Fibroblast of the aortic adventitia (primary cell): ENCODE measurements at places on chromosomes 16 and 17. TPM values are rescaled to one million over a fixed set of nuclear protein-coding genes. Genes with fewer than 3 reads are reported as not detected.

DNA sequence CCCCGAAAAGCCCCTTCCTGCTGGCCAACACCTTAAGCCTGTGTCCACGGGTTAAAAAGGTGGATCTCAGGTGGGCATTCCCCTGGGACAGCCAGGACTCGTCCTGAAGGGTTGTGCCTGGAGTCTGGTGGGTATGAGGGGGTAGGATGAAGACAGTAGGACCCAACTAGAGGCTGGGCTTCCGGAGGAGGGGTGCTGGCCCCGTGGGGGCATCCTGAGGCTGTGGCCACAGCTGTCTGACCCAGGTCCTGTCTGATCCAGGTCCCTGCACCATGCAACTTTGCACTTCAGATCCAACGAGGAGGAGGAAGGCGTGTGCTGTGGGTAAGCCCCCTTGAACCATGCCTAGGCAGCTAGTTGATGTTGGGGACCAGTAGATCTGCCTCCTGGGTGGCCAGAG lies 37.6 kb upstream of the CPNE2 start:
- no peak for DNase-seq

DNA sequence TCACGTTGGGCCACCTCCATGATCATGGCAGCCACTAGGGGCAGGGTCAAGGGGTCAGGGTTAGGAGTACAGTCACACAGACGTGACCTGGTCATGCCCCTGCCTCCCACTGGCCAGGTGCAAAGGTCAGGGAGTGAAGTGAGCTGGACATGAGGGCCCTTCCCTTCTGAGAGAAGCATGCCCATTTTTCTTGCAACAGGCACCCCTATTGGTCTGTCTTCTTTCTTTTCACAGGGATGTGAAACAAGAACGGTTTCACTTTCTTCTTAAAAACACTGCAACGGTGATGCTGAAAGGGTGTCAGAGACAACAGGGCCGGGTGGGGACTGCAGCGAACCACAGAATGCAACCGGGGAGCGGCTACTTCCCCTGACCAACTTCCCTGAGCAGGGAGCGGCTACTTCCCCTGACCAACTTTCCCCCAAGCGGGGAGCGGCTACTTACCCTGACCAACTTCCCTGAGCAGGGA lies 52.1 kb upstream of the DOC2B start:
- no peak for DNase-seq

DNA sequence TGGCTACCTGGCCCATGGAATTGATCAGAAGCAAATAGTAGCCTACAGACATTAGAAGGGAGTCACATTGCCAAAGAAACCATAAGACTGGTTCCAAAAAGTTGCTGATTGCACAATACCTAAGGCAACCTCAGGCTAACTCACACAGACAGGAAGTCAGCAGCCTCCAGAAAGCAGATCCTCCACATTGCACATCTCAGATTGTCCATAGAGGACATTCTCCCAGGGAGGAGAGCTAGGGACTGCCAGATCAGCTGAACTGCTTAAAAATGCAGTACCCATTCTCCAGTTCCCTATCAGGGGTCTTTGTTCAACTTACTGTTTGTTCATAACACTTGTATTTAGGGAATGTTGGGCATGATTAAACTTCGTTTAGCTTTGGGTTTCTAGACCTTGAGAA lies 4.2 kb downstream of the CCL3 start:
- DNase-seq = peak; percentile 27

DNA sequence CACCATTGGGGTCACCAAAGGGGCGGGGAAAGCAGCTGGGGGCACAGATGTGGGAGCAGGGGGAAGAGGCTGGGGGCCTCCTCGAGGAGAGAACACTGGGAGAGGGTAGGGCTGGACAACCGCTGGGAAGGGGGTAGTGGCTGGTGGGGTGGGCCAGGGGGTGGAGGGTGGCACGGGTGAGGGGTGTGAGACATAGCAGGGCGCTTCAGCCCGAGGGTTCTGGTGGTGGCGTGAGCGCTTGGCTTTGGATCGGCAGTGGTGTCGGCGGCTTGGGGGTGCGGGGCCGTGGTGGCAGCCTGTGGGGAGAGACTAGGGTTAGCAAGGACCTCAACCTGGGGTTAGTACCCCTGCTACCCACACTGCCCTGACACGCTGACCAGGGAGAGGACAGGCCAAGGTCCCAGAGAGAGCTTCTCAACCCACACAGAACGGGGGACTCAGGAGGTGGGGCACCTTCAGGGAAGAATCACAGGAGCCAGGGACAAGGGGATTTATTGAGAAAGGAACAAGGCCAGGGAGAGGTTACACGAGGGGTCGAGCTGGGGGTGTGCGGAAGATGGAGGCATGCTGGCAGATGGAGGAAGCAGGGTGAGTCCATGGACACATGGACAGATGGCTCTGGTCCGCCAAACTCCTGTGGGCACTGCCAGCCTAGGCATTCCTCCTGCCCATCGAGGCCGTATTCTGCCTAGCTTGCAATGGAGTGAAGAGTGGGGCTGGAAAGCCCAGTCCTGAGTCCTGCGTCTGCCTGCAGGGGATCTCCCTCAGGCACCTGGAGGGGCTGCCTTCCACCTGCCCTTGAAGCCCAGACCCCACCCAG lies 8.4 kb downstream of the PER1 start:
- no peak for DNase-seq

GRCh38 chr16:980595-980854 lies 1.0 kb upstream of the SOX8 start:
- no peak for DNase-seq

DNA sequence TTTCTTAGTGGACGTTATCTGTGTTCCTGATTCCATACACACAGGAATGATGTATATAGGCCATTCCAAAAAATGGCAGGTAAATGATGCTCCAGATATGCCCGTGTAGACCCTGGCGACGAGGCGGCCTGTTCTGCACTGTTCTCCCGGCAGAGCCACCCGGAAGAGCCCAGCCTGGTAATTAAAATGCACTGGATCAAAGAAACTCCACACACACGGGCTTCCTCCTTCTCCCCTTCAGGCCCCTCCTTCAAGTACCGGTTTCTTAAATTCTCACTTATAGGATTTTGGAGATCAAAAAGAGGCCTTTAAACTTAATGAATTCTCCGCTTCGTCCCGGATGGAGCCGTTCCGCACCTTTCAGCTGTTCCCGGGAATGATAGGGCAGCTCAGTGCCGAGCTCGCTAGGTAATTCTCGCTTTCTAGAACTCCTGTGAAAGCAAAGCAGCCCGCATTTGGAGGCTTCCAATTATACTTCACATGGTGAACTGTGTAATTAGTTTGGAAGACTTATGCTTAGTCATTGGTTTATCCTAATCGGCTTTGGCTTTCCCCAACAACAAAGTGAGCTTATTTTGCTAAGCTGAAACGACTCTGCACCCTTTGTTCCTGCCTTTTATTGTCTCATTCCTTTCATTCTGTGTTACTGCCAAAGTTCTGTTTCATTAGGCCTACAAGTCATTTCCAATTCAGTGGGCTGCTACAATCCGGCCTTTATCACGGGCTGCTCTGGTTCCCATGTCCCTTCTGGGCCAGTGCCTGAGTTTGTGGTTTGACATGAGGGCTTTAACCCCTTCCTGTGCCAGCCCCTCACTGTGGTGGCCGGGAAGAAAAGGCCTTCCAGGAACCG lies 150.0 kb downstream of the MSI2 start:
- peak; percentile 39 for DNase-seq

DNA sequence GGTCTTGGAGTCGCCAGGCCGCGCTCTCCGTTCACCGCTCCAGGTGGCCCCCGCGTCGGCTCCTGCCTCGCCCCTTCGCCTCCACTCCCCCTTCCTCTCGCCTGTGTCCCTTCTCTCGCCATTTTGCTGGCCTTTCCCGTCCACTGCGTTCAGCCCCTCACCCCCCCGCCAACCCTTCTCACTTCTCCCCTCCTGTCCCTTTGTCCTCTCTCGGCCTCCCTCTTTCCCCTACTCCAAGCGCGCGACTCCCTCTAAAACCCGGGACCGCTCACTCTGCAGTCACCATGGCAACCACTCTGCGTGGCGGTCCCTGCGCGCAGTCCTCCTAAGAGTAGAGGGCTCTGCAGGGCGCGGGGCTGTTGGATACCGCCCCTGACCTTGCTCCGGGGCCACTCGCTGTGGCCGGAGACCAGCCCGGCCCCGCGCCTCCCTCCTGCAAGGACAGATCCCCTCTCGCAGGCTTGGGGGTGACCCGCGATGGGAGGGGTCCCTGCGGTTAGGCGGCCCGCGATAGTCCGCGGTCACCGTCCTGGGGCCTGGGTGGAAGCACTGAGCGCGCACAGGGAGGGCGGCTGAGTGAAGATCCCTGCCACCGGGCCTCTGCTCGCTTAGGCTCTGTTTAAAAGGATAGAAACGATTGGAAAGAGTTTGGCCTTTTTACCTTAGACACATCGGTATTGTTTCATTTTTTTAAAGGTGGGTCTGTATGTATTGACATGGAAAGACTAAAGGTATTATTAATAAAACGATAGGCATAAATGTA lies 454 bp downstream of the CCDC40 start:
- no peak for DNase-seq

DNA sequence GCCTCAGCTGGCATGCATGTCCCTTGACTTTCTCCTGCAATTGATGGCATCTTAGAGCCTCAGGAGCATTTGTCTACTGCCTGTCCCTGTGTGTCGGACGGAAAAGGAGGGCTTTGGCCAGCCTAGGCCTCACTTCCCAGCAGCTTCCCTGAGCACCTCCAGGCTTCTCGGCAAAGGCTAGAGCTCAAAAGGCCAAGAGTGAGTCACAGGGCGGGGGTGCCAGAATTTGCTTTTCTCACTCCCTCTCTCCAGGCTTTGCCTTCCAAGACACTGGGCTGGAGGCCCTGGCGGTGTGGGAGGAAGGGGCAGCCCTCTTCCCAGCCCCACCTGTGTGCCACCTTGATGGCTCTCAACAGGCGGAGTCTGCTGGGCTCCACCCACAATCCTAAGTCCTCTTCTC lies 107.3 kb upstream of the MAF start:
- DNase-seq = peak; percentile 35

Gene PRKCB
- 0.16 TPM in 1 of 2 replicates, not detected in the other for total RNA-seq
